CD4-positive, alpha-beta memory T cell (primary cell): ENCODE measurements at places on chromosomes 6 and 20. TPM values are rescaled to one million over a fixed set of nuclear protein-coding genes. Genes with fewer than 3 reads are reported as not detected.

Gene TGM2
- total RNA-seq, result 0.50 TPM

Gene MICA
- total RNA-seq, result 18.5 TPM

DNA sequence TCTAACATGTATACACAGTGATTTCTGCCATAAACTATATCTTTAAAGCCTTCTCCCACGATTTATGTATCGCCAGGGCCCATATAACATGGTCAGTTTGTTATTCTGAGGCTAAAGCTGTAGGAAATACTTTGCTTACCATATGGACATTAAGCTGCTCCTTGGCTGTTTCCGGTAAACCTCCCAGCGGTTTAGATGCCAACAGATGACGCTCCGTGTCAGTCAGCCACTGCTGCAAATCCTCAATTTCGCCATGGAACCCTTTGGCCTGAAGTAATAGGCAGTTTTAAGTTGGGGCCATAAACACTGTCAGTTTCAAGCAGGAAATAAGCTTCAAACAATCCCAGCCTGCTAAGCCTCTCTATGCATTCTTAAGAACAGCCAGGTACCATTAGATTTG lies 145.4 kb downstream of the DST start:
- H3K4me1 ChIP-seq, result no peaks in the 10 kb centered on the region
- no peaks in the 10 kb centered on the region for H3K27me3 ChIP-seq
- DNase-seq, result no peak

Gene TPBG
- total RNA-seq, result 0.79 TPM

GRCh38 chr6:21949211-21949801 lies 347.5 kb downstream of the PRL start:
- H3K27ac ChIP-seq, result no peak overlapping the region
- H3K4me3 ChIP-seq, result no peak overlapping the region
- no peak for DNase-seq
- H3K27me3 ChIP-seq, result no peaks in the 10 kb centered on the region

Gene OLIG3
- not detected for total RNA-seq

Gene RAB44
- total RNA-seq, result not detected
